ENCODE measurements at places on chromosomes 1 and 21. TPM values are rescaled to one million over a fixed set of nuclear protein-coding genes. Genes with fewer than 3 reads are reported as not detected.

CYP4X1 gene
- polyA plus RNA-seq, result 0.67 TPM

SPATA45 gene
- polyA plus RNA-seq, result 0.24 TPM

KCNJ15 gene
- polyA plus RNA-seq, result 0.02 TPM

GRCh38 chr21:44615911-44616590, 4.2 kb downstream of the KRTAP10-8 start:
- DNase-seq, result no peak

TMIGD3 gene
- not detected for polyA plus RNA-seq

GRCh38 chr1:99098589-99098988, 93.9 kb upstream of the PLPPR5 start:
- DNase-seq, result no peak

GRCh38 chr1:199079994-199080393, 441.2 kb downstream of the PTPRC start:
- DNase-seq, result no peak

DNA sequence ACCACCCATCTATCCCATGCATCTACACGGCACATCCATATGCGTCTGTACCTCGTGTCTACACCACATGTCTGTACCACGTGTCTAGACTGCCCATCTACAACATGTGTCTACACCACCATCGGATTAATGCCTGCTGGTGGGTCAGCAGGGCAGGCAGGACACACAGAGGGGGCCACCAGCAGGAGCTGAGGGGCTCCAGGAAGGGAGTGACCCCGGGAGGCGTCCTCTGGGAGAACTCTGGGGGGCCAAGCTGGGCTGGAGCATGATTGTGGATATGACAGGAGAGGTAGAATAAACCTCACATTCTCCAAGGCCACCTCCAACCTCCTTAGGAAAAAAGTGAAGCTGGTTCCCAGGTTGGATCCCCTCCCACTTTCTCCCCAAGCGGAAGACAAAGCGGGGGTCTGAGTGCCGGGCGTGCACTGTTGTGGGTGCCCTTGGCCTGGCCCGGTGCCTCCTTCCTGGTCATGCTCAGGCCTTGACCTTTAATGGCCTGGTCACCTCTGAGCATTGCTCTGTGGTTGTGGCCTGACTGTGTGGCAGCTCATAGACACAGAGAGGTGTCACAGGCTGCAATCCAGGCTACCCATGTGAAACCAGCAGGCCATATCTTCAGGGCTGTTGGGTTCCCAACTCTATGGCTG, 881 bp upstream of the ACTRT2 start:
- no peak for DNase-seq

DNA sequence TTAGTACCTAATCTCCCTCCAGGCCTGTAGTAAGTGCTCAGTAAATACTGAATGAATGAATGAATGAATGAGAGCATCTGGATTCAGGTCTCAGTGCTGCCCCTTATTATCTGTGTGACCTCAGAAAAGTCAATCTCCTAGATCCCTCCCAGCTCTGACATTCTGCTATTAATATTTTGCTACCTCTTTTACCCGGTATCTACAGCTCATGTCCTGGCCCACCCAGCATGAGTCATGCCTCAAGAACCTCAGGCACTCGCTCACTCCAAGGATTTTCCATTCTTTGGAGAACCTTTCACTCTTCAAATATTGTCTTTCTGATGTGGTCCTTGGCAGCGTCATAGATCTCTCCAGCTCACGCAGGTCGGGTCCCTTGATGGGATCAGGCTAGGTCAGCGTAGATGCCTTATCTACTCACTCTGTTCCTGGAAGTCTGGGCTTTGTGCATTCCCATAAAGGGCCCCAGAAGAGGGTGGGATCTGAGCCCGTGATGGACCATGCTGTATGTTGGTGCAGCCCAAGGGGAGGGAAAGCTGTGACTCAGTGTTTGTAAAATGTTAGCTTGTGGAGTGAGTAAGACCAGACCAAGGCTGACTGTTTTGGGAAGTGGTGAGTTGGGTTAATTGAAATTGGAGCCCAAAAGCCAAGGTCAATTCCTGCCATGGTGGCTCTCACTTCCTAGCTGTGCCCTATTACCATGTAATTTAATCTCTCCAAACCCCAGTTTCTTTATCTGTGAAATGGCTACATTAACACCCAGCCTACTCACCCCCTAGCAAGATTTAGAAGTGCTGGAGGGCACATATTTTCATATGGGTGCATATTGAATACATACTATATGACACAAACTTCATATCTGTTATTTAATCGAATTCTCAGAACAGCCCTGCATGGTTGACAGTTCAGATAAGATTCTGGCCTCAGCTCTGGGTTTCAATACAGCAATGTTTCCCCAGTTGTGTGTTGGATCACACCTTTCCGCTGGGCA, 214.1 kb upstream of the USP24 start:
- peak; percentile 5 for DNase-seq

GRCh38 chr1:201955729-201956143, 433 bp downstream of the TIMM17A start:
- no peak for DNase-seq

- no peak for DNase-seq
Measured at GRCh38 chr1:92461364-92462097, 25.2 kb downstream of the GFI1 start.

- DNase-seq, result no peak
Measured at GRCh38 chr1:42801832-42802473, 15.0 kb upstream of the ERMAP start.

DNA sequence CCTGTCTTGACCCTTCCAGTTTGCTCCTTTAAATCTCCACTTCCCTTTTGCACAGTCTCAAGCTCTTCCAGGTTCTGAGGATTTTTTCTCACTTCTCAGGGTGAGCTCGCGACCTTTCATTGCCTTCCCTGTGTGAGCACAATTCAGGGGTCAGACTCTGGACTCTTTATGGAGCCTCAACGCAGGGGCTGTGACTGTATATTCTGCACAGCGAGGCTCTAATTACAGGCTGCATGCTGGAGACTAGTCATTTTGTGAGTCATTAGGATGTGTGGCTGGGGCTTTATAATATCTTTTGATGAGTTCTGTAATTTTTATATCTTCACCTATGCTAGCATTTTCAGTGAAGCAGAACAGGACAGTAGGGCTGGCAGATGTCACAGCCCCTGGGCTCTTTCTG, 270.7 kb downstream of the KAZN start:
- no peak for DNase-seq

VWA1 gene
- polyA plus RNA-seq, result 7.4 TPM

DNA sequence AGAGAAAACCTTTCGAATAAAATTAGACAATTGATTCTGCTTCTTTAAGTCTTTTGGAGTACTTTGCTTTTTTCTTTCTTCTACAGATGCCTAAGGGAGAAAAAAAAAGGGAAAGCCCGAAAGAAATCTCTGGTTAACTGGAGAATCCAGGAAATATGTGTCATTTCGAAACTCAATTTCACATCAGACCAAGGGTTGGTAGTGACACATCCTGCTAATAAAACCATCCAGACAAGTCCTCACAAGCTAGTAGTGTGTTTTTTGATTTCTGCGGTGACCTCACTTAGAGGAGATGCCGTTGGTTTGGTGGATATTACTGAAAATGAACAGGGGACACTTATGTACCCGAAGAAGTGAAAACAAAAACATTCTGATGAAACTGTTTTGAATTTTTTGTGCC, 726.5 kb upstream of the ADAMTS5 start:
- DNase-seq, result no peak

DNA sequence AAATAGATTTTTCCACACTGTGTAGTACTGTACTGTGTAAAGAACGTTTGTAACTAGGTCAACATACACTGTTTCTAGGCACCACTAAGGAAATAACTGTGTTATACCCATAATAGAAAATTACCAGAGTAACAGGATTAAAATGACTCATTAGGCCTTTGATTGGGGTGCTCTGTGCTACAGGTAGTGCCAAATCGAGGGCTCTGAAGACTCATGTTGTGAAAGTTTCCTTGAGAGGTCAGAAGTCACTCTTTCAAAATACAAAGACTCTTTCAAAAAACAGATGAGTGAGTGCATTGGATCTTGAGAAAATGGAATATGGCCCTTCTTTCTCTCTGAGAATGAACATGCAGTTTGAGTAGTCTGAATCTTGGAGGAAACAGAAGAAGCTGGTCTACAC, 143.0 kb downstream of the MRPL39 start:
- no peak for DNase-seq

DNA sequence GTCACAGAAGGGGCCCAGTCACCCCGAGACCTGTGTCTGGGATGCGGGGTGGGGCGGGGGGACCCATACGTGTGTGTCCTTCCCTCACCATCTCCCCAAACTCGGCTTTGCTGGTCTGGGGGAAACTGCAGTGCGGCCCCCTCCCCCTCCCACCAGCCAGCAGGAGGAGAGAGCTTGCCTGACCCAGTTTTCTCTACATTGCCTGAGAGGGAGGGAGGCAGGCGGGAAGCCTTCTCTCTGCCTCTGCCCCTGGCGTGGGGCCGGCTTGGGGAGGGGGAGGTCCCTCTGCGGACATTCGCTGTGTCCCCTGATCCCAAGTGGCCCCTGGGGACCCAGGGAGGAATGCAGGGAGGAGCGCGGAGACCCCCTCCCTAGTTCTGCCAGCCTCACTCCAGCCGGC, 3.9 kb downstream of the EPHA8 start:
- peak; percentile 58 for DNase-seq

KRTAP21-2 gene
- polyA plus RNA-seq, result not detected

- no peak for DNase-seq
Measured at GRCh38 chr21:44331650-44332307, 7.4 kb downstream of the CFAP410 start.

- no peak for DNase-seq
Measured at GRCh38 chr1:204219971-204220616, 6.3 kb upstream of the GOLT1A start.

DNA sequence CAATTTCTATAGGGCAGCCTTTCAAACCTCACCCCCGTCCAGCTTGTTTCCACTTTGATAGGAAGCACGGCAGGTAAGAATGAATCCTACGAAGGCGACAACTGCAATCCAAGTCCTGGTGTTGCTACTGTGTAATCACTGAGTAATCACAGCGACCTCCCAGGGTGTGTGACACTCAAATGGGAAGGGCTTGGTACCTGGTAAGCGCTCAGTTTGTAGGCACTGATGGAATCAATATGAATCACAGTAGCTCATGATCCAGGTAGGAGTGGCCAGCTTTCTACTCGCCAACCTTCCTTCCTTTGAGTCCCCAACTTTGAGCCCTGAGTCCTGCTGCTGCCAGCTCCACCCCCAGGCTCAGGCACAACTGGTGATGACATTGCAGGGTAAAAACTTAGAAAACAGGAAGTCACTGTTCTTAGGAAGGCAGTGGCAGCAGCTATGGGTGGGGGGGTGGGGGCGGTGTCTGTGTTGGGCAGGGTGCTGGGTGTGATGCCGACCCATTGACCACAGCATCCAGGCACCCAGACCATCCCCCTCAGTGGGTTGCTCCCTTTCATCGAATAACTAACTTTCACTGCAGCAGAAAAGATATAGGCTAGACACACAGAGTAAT, 70.7 kb downstream of the CD247 start:
- no peak for DNase-seq

URB1 gene
- polyA plus RNA-seq, result 9.9 TPM

- DNase-seq, result no peak
Measured at GRCh38 chr1:66607458-66607857, 73.5 kb downstream of the SGIP1 start.

GRCh38 chr1:62395291-62395690, 41.6 kb upstream of the USP1 start:
- no peak for DNase-seq

HFM1 gene
- 0.06 TPM for polyA plus RNA-seq

FAM110D gene
- 0.50 TPM for polyA plus RNA-seq

VSIG8 gene
- not detected for polyA plus RNA-seq

DNA sequence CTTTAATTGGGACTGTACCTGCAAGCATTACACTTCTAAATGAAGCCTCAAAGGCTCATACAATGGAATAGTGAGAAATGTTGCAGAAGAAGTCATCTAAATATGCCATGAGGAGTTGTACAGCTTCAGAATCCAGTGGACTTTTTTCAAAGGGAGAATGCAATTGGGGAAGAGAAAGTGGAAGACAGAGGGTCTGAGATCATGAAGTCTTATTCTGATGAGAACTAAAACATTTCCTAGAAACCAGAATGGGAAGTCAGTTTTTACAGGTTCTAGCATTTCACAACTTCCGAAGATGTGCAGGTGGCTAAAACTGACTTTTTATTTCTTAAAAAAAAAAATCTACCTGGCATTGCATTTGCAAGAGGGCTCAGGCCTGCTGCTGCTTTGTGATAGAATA, 424.4 kb upstream of the RUNX1 start:
- DNase-seq, result no peak

GRCh38 chr1:172465617-172466016, 21.7 kb upstream of the PIGC start:
- no peak for DNase-seq

ABCD3 gene
- 8.7 TPM for polyA plus RNA-seq

GRCh38 chr1:29784276-29785136, 548.2 kb downstream of the PTPRU start:
- DNase-seq, result peak; percentile 10

PM20D1 gene
- not detected for polyA plus RNA-seq

GRCh38 chr1:209076688-209077087, 506.8 kb upstream of the CAMK1G start:
- DNase-seq, result no peak

KTI12 gene
- polyA plus RNA-seq, result 13.9 TPM

GRCh38 chr1:228240411-228241240, 32.8 kb downstream of the OBSCN start:
- DNase-seq, result no peak

DNA sequence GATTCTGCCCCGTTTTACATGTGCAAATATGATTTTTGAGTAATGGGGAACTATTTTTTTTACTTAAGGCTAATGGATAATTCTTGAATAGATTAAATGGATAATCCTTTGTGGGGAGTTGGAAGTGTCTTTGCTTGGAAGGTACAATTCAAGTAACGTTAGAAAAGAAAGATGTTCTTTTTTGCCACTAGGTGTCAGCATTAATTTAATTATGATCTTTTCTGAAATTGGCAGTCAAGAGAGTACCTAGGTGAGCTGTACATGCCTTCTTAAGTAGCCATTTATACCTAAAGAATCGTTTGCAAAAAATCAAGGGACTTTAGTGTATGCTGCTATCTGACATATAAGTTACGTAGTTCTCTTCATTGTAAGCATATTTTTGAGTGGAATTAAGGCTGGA, 2.2 kb downstream of the FBXO28 start:
- DNase-seq, result peak; percentile 26

DNA sequence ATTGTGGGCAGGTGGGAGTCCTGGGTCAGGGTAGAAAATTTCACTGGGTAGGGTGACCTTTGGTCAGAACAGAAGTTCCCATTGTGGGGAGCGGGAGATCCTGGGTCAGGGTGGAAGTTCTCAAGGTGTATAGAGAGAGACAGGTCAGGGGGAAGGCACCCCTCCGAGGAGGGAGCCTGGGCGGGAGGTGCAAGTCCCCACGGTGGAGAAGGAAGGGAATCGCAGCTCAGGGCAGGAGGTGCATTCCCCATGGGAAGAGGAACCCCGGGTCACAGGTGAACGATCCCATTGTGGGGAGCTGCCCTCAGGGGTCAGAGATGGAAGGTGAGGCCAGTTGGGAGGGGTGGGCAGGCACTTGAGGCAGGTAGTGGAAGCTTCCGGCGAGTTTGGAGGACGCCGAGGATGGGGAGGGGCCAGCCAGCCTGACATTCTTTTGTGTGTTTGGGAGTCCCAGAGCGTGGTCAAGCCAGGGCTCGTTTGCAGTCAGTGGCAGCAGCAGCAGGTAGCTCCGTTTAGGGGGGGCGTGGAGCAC, 637 bp downstream of the LYPLA2 start:
- DNase-seq, result peak; percentile 70

GRCh38 chr1:171357179-171357578, 43.2 kb downstream of the FMO4 start:
- DNase-seq, result no peak

Data from SK-N-SH (cell line).